Effector CD8-positive, alpha-beta T cell (primary cell): ENCODE measurements at places on chromosomes 5 and 9.

DNA sequence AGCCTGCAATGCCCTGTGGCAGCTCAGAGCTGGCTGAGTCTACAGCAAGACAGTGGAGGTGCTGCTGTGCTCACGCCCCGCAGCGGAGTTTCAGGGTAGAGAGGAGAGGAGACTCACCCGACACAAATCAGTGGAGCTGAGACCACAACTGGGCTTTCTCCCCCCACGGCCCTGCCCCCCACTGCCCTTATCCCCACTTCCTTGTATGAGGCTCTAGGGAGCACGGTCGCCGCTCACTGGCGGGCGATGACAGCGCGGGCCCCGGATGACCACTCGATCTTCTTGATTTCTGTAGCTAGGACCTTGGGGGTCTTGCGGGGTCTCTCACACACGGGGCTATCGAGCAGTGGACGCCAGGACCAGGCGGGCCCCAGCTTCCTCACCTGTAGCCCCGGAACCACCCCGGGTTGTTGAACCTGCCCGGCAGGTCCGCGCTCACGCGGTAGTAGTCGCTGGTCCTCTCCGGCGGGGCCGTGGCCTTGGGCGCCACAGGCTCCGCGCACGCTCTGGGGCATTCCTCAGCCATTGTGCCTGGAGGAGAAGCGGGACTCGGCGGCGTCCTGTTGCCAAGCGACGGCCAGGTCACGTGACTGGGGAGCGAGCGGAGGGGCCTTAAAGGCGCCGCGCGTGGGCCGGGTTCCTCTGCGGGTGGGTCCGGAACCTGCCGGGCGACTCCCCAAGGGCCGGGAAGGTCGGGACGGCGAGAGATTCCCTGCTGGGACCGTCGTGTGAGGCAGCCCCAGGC lies 984 bp upstream of the MRPS2 start:
- peak; percentile 89 for DNase-seq

DNA sequence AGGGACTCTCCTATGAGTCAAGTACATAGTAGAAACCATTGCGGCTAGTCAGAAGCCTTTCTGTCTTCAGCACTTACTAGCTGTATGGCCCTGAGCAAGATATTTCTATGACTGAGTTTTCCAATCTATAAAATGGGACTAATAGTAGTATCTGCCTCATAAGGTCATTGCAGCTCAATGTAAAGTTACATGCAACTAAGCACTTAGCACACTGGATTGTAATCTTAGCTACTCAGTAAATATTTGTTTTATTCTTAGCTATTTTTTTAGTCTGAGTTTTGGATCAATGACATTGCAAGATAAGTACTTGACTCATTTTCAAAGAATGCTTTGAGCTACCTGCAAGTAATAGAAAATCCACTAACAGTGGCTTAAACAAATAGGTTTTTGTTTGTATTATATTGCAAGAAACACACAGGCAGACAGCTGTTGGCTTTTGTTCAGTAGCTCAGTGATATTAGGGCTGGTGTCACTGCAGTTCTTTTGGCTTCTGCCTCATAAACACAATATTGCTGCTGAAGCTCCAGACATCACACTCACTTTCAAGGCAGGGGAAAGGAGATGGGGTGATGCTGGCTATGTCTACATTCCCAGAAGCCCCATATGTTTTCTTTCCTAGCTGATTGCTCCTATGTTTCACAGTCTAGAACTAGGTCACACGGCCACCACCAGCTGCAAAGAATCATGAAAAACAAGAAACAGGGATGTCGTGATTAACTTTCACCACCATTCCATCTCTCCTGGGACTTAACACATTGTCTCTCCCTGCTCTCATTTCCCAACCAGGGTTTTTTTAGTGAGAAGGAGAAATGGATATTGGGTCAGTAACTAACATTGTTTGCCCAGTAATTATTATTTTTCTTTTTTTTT lies 26.9 kb upstream of the FAT2 start:
- no peak for DNase-seq

DNA sequence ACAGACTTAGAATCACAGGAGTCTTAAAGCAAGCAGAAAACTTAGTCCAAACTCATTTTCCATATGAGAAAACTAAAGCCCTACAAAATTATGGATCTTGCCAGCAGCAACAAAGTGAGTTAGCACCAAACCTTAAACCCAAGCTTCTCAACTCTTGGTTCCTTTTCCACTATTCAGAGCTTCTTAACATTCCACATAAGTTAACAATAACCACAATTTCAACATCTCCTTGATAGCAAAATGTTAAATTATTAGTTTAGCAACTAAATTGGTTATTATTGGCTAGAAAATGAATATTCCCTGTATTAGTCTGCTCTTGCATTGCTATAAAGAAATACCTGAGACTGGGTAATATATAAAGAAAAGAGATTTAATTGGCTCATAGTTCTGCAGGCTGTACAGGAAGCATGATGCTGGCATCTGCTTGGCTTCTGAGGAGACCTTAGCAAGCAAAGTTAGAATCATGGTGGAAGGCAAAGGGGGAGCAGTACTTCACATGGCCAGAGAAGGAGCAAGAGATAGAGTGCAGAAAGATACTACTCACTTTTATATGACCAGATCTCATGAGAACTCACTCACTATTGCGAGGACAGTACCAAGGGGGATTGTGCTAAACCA lies 26.2 kb upstream of the ARSB start:
- DNase-seq: no peak

DNA sequence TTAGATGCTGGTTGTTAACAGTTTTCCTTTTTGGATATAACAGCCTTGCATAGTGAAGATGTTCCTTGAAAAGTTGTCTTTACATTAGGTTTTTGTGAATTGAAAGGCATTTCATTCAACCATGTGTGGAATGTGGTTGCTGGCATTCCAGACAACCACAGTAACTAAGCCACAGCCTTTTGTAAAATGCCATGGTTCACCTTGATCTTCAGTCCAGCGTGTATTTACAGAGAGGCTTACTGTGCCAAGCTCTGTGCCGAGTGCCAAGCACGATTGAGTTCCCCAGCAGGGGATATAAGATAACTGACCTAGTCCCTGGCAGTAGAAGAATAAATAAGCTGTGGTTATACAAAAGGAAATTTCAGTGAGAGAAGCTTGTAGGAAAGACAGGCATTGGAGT lies 4.9 kb downstream of the EXOSC2 start:
- no peak for DNase-seq

GRCh38 chr5:102678267-102679058 lies 76.6 kb upstream of the PAM start:
- DNase-seq: no peak

- DNase-seq: no peak
These were observed 276.8 kb upstream of the CLINT1 start for GRCh38 chr5:158135682-158136179.

DNA sequence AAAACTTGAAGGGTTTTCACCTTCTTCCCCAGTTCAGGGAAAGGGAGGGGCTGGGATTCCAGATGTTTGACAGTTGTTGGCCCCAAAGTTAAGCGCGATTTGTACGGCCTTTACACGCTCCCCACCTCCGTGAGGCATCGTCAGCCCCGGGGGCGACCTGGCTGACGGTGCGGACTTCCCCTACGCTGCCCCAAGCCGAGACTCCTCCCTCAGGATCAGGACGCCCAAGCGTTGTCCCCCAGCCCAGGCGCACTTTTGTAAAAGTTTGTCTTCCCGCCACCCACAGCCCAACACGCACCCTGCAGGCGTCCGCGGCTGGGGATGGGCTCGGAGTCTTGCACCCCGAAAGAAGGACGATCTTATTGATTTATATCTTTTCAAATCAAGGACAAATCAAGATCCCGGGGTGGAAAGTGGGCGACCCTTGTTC lies 713 bp downstream of the MOB3B start:
- peak; percentile 14 for DNase-seq

DNA sequence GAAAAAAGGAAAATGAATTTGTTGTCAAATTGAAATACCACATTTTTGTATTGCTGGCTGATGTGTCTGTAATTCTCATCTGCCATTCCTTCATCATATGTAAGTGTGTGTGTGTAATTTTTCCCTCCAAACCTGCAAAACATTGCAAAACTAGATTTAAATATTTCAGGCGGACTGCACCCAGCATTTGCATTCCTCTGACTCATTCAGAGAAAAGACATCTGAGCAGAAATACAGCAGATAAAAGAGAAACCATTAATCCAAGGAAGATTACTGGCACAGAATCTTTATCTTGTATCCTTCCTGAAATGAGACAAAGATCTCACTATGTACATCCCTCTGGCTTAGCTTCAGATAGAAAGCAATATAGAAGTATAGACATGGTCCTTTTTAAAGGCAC lies 275.3 kb downstream of the TMEM38B start:
- no peak for DNase-seq

GRCh38 chr5:171437286-171437821 lies 17.9 kb downstream of the FGF18 start:
- no peak for DNase-seq

- DNase-seq: no peak
These were observed 48.7 kb upstream of the TUSC1 start for GRCh38 chr9:25726871-25727410.
